ENCODE measurements at places on chromosomes 2 and 18.

DNA sequence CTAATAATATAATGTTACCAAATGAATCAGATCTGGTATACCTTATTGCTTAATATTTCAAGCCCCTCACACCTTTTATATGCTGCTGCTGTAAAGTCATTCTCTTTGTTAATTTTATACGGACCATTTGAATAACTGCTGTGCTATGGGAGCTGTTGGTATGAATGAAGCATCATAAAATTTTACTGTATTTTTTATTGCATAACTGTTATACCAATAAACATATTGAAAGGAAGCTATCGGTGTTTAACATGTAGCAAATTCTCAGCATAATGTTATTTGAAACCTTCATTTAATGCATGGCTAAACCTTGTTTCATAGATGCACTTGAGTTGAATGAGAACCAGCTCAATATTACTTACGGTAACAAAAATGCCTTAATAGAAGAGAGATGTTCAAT is 1040.3 kb downstream of the SOCS6 start:
- DNase-seq = no peak

- DNase-seq = no peak
These were observed 678.4 kb upstream of the VRK2 start for GRCh38 chr2:57368190-57368589.

- peak; percentile 64 for DNase-seq
These were observed 57.2 kb downstream of the TACR1 start for GRCh38 chr2:75142081-75142480.

- no peak for DNase-seq
These were observed 93.1 kb downstream of the RHOB start for GRCh38 chr2:20539776-20540586.

DNA sequence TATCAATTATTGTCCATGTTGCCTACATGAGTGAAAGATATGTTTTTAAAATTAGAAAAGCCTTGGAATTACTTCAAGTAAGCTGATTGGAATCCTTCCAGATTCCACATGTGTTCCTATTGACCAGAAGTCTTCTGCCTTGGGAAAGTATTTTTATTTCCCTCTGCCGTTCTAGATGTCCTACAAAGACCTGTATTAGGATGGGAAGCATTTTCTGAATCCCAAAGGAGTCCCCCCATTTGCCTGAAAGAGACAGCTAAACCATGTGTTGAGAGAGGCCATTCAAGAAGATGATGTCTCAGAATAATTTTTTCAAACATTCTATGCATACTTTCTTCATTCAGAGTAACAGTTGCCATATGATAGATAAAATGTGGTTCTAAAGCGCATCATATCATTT is 19.0 kb upstream of the MYO1B start:
- no peak for DNase-seq

DNA sequence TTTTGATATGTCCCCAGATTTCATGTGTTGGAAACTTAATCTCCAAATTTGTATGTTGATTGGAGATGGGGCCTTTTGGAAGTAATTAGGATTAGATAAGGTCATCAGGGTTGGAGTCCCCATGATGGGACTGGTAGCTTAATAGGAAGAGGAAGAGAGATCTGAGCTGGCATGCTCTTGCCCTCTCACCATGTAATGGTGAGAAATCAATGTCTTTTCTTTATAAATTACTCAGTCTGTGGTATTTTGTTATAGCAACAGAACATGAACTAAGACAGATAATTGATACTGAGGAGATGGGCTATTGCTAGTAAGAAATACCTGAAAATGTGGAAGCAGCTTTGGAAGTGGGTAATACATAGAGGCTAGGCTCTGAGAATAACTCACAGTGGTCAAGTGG is 48.0 kb downstream of the CDC42EP3 start:
- DNase-seq = no peak

- no peak for DNase-seq
These were observed 66.1 kb upstream of the ZNF397 start for GRCh38 chr18:35174745-35175144.

DNA sequence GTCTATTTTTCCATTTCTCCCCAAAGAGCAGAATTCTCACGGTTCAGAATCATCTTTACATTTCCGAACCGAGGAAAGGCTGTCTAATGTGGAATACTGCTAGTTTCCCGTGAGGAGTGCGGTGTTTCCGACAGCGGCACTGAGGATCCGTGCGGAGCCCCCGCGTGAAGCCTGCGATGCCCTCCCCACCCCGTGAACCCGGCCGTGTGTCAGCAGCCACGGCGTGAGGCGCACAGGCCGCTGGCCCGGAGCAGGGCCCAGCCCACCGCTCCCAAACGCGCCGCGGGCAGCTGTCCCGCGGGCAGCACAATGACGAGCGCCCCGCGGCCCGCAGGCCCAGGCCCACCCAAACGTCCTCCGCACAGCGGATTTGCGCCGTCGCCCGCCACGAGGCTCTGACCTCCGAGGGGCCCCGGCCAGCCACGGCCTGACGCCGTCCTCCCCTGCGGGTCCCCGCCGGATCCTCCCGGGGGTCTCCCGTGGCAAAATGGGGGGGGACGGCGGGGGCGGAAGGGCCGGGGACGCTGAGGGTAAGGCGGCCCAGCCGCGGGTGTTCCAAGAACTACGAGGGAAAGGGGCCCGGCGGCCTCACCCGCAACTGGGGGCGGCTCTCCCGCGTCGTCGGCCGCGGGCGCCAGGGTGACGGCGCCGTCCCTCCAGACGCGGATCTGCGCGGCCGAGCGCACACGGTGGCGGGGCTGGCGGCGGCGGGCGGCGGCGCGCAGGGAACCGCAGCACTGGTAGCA is 796 bp downstream of the SPIRE1 start:
- DNase-seq = no peak

DNA sequence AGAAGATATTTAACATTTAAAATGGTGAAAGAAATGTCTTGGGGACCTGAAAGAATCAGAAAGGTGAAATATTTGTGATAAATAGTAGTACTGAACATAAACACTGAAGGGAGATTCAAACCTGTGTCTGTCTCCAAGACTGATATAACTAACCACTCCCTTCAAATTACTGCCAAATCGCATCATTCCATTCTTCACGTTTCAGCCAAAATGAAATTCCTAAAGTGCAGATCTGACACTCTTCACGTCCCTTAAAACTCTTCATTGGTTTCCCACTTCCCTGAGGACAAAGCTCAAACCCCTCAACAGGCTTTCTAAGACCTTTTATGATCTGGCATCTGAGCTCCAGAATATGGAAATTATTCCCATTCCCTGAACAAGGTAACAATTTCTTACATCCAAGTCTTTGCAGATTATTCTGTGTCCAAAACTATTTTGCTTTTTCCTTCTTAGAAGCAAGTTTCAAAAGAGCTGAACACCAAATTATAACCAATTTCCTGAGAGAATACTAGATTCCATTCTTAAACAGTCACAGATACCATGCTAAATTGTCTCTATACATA is 18.9 kb downstream of the SLC8A1 start:
- no peak for DNase-seq

GRCh38 chr18:61797696-61798590 is 94.9 kb downstream of the RNF152 start:
- DNase-seq = no peak

- DNase-seq = no peak
These were observed 18.9 kb downstream of the SMAD7 start for GRCh38 chr18:48931680-48932461.

DNA sequence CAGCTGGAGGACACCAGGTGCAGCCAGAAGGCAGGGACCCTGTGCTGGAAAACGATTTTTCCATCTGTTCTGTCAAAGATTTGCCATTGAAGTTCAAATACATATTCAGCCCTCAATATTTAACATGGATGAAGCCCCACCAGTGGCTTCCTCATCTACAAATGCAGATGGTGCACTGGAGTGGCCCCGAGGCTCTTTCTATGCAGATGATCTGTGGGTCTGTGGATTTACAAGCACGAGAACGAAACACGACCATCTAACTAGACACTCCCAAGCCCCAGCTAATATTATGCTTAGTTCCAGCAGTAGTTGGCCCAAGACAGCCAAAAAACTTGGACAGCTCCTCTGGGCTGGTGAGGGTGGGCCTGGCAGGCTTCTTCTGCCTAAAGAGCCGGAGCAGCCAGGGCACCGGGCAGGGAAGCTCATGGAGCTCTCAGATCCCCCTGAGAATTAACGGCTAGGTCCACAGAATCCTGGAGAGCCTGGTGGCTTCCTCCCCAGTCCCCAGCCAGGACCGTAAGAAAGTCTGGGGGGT is 9.2 kb upstream of the IL1R2 start:
- no peak for DNase-seq

DNA sequence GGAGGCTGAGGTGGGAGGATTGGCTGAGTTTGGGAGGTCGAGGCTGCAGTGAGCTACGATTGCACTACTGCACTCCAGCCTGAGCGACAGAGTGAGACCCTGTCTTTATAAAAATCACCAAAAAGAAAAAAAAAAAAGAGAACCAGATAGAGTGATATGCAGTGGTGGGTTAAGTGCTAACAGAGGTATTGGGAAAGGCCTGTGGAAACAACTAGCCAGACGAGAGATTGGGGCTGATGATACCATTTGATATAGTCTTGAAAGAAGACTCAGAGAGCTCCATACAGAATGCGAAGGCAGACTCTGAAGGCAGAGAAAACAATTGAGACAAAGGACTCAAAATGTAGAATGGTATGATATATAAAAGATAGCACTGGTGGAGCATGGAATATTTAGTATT is 134.1 kb downstream of the CDC42EP3 start:
- DNase-seq = no peak

DNA sequence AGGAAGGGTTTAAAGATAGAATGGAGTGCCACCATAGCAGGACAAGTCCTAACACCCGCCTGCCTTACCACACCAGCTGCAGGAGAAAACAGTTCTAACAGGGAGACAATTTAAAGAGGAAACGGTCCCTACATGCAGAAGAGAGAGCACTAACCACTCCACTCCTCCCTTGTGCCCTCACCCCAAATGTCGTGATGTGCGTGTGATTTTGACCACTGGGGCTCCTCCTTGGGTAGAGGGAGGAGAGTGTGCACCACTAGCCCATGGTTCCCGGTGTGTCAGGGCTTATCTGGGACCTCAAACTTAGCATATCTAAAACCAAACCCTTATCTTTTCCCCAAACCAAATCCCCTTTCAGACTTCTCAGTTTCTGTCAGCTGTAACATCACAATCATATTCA is 105.5 kb upstream of the CCDC68 start:
- DNase-seq = no peak

DNA sequence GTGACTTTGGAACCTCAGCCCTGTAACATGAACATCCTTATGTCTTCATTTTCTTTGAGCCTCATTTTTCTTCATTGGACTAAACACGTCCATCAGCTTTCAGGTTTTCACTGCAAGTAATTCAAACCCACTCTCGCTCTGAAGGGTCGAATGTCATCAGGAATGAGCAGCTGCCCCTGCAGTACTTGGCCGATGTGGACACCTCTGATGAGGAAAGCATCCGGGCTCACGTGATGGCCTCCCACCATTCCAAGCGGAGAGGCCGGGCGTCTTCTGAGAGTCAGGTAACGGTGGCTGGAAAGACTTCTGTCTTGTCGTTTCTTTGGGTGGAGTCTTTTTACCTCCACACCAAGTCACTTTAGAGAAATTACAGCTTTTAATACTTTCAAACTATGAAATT is 39.1 kb upstream of the PRLH start:
- DNase-seq = no peak

GRCh38 chr2:174762464-174762863 is 1.8 kb downstream of the CHRNA1 start:
- no peak for DNase-seq

DNA sequence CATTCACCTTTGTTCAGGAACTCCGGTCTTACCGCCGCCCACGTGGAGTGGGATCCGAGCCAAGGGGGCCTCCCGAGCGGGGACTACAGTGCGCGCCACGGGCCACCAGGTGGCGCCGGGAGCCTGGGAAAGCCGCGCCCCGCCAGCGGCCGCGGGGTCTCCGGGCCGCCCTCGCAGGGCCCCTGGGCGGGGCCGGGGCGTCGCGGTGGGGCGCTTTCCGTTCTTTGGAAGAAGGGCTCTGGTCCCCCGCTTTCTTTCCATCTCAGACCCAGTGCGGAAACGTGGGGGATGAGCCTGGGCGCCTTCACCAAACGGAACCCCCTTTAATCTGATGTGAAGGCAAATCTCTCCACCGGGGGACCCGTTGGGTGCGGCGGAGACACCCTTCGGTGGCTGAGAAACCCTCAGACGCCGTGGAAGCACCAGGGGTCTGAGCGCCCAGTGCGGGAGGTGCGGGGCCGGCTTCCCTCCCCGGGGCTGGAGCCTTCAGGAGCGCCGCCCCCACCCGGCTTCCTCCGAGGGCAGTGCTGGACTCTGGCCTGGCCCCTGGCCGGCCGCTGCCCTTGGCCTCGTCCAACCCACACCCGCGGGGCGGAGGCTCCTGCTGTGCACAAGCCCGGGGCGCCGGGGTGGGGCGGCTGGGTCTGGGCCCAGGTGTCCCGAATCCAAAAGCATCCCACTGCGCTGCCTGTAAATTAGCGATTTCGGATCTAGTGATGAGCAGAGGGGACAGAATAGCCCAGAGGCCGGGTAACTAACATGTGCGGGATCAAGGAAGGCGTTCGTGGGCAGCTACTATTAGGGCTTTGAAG is 44.6 kb downstream of the GORASP2 start:
- peak; percentile 21 for DNase-seq

- no peak for DNase-seq
These were observed 805 bp upstream of the KRTCAP3 start for GRCh38 chr2:27441226-27441926.

GRCh38 chr2:74149570-74150319 is 2.0 kb upstream of the BOLA3 start:
- DNase-seq = no peak

GRCh38 chr2:221097568-221097915 is 474.6 kb downstream of the EPHA4 start:
- DNase-seq = no peak

DNA sequence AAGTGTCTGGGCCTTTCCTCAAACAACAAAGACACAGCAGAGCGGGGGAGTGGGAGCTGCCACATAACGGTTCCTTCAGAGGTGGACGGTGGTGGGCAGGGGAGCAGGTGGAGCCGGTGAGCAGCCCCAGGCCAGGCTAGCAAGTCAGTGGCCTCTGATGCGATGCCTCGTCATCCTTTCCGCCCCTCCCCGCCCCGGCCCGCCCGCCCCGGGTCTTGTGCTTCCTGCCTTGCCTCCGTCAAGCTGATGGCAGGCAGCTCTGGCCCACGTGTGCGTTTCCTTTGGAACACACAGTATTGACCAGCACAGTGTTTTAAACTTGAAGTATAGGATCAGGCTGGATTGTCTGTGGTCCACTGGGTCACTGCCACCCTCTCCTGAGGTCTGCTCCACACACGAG is 38.9 kb downstream of the PIEZO2 start:
- no peak for DNase-seq

DNA sequence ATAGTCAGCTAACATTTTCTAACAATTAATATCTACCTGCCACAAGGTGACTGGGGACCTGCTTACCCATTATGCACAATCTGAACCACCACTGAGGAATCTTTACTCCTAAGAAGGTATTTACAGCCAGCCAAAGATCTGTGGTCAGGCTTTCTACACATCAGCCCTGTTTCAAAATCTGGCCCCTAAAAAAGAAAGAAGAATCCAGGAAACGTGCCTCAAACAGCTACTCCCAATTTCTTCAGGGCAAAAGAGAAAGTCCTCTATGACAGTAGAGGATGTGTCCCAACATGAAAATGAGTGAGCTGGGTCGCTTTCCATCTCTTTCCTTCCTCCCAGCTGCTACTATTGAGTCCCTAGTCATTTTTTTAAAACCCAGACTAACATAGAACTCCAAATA is 79.5 kb downstream of the EPB41L3 start:
- DNase-seq = no peak

Measured in AG09309 (cell line).